ENCODE measurements at places on chromosomes 2 and 18. TPM values are rescaled to one million over a fixed set of nuclear protein-coding genes. Genes with fewer than 3 reads are reported as not detected.

DNA sequence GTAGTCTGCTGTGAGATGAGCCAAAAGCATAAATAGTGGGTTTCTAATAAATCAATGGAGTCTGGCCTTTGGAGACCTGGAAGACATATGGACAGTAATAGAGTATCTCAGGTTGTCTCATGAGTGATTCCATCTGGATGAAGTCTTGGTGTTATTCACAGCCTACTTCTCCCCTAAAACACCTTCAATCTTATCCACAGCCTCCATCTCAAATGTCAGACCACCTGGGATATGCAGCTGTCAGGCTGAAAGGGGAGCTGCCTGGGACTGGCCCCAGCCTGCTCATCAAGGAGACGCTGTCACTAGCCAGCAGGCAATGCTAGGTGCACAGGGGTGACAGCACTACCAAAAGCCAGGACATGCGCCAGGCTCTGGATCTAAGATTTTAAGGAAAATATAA is 684.0 kb upstream of the ZEB2 start:
- no peak for DNase-seq

- DNase-seq = peak; percentile 87
These were observed 58.1 kb downstream of the NCKAP1 start for GRCh38 chr2:182980115-182980514.

DNA sequence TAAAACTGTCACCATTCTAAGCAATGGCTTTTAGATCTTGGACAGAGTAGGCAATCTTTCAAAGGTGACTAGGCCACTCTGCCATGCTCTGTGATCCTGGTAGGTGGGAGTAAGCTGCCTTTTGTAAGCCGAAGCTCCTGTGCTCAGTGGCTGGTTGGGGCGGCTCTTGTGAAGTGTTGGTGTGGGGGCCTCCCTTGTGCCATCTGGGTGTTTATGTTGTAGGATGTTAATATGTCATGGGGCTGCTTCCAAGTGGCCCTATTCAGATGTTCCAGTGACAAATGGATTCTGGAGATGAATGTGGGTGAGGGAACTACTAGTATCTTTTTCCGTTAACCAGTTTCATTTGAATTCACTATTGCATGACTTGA is 116.8 kb upstream of the SPRED2 start:
- DNase-seq = no peak

DNA sequence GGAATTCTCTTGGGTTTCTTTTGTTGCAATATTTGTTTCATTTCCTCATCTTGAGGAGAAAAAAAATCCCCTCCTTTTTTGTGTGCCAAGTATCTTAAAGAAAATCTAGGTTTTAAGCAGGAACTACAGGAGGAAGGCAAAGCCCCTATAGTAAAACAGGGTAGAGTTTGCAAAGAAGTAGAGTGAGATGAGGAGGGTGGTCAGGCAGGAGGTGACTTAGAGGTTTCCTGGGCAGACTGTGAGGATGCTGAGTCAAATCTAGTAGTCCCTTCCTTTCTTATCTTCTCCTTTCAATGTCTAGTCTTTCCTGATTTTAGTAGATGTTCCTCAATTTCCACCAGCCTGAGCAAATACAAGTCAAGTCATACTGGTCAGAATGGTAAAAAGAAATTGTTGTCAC is 222.5 kb downstream of the PMAIP1 start:
- no peak for DNase-seq

DNA sequence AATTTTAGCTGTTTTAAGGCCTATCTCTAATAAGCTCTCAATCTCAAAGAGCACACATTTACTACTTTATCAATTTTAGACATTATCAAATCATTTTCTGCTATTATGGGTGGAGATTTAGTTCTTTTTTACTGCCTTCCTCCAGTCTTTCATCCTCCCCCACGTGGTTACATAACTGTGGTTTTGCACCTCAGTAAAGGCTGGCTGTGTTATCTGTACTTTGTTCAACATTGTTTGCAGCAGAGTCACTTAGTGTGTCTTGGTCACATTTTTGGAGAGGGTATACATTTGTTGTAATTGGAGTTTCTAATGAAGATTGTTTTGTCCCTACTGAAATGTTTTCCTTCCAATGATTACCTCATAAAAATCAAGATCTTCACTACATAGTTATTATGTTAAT is 549.6 kb upstream of the CELF4 start:
- no peak for DNase-seq

GRCh38 chr2:129277585-129277981 is 701.9 kb upstream of the RAB6C start:
- DNase-seq = no peak

- no peak for DNase-seq
These were observed 84.0 kb downstream of the NFATC1 start for GRCh38 chr18:79479761-79480161.

- peak; percentile 62 for DNase-seq
These were observed 5.9 kb downstream of the GYPC start for GRCh38 chr2:126661702-126662500.

- no peak for DNase-seq
These were observed 10.2 kb downstream of the ANO7 start for GRCh38 chr2:241198381-241199279.

- no peak for DNase-seq
These were observed 133.6 kb downstream of the SP3 start for GRCh38 chr2:173831312-173832229.

- DNase-seq = peak; percentile 41
These were observed 272.5 kb downstream of the ZNF407 start for GRCh38 chr18:74869904-74870863.

DNA sequence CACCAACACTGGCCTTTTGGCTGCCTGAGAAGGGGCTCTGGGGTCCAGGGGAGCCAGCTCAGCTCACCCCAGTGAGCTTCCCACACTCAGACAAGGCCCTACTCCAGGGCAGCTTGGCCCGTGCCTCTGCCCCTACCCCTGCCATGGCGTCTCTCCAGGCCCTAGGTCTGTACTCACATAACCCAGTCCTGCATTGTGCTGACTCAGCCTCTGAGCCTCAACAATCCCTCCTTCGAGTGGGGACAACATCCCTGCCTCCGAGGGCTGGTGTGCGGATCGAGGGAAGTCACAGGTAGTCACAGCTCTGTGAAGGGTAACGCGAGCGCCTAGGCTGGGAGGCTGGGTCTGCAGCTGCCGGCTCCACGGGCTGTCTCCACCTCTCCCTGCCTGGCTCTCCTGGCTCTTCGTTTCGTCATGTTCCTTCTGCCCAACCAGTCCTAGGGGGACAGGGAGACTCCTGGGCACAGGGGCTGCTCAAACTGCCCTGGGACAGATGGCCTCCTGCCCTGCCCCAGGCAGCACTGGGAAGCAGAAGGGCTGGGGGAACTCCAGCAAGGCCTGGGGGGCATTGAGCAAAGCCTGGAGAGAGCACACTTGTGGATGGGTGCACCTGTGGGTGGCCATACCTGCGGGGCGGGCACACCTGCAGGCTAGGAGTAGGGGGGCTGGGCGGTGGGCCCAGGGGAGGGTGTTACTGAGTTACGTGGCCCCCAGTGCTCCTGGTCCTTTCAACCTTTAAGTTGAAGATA is 74.6 kb downstream of the RRM2 start:
- DNase-seq = no peak

- DNase-seq = no peak
These were observed 103.0 kb downstream of the AP1S3 start for GRCh38 chr2:223734346-223734745.

DNA sequence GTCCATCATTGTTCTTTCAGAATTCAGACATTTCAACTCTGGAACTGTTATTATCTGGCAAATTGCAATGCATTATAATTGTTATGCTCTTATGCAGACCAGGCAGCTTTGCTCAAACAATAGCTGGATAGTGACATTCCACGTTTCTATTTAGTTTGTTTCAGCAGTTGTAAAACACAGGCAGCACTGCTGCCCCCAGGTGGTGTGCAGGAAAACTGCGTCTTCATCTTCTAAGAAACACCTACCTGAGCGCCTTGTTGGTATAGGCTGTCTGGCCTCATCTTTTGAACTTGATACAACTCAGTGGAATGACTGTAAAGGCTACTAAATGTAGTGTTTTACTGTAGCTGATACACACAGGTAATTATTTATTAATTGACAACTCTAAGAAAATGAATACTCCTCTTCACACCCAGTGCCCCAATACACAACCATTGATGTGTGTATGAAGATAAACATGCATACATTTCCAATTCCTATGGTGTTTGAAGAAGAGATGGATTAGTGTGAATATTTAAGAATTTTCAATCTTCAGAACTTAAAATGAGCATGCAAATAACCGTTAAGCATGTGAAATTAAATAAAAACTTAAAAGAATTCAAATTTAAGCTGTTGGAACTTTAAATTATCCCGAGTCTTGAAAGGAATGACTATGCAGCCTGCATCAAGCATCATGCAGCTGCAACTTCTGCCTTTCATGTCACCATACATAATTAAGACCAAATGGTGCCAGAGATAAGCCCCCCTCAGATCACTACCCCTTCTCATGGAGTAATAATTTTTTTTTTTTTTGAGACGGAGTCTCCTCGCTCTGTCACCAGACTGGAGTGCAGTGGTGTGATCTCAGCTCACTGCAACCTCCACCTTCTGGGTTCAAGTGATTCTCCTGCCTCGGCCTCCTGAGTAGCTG is 85.6 kb downstream of the CD8B2 start:
- DNase-seq = peak; percentile 59

DNA sequence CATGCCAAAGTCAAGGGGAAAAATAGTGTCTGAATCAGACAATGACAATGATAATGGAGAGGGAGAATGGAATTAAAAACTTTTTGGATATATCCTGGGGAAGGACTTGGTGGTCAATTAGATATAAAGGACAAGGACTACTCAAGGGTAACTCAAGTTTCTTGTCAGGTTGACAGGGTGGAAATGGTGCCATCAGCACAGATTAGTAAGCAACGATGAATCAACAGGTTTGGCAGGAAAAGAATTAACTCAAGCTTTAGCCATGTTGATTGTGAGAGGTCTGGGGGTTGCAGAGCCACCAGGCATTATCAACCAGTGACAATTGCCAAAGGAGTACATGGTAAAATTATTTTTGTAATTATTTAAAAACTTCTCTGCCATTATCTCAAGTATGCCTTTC is 35.8 kb upstream of the SPATS2L start:
- no peak for DNase-seq

DNA sequence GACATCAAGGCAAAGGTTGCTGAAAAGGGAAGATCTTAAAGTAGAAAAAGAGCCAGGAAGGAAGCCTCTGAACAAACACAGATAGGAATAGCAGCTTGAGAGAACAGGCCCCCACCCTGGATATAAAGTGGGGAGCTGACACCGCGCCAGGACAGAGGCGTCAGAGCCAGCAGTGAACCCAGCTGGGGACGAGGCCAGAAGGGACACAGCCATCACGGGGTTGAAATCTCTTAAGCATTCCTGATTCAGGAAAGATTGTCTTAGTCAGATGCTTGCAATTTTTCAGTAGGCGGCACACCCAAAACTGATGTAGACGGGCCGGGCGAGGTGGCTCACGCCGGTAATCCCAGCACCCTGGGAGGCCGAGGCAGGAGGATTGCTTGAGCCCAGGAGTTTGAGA is 93.8 kb upstream of the PHLPP1 start:
- DNase-seq = no peak

TUBA3E gene
- total RNA-seq = not detected

RGPD4 gene
- total RNA-seq = not detected

CYRIA gene
- total RNA-seq = 4.2 TPM

EGR4 gene
- 0.14 TPM for total RNA-seq

B3GNT2 gene
- total RNA-seq = 26.9 TPM

GALR1 gene
- not detected for total RNA-seq

All from Karpas-422 (cell line).